Ovary (tissue), 10 donors: ENCODE measurements at places on chromosomes 4 and X. TPM values are rescaled to one million over a fixed set of nuclear protein-coding genes. Genes with fewer than 3 reads are reported as not detected.

GRCh38 chrX:152905081-152905420 lies 7.2 kb downstream of the ZNF185 start:
- DNase-seq = no peak

GRCh38 chr4:94408549-94409374 lies 43.0 kb upstream of the PDLIM5 start:
- no peak for DNase-seq

- no peak for DNase-seq
Observed at GRCh38 chr4:1385373-1386340, 20.6 kb downstream of the NKX1-1 start.

- no peak for DNase-seq
Observed at GRCh38 chrX:46376246-46376885, 168.9 kb downstream of the ZNF674 start.

GRCh38 chr4:86967798-86968197 lies 33.0 kb downstream of the AFF1 start:
- no peak for DNase-seq

DNA sequence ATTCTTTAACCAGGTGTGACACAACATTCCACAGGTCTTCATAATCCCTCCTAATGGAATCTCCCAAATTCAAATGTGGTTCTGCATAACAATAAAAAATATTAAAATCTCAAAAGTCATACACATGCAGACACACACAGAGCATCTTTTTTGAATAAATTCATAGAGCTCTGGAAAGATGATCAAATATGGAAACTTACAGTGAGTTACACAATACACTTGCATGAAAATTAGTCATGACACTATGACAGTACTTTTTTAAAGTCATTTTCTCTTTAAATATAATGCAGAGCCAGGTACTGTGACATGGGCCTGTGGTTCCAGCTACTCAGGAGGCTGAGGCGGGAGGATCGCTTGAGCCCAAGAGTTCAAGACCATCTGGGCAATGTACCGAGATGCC lies 38.9 kb downstream of the DDX60L start:
- no peak for DNase-seq

GRCh38 chr4:141425124-141425523 lies 204.4 kb downstream of the ZNF330 start:
- no peak for DNase-seq

PDGFC gene
- 36.2 TPM for total RNA-seq

DNA sequence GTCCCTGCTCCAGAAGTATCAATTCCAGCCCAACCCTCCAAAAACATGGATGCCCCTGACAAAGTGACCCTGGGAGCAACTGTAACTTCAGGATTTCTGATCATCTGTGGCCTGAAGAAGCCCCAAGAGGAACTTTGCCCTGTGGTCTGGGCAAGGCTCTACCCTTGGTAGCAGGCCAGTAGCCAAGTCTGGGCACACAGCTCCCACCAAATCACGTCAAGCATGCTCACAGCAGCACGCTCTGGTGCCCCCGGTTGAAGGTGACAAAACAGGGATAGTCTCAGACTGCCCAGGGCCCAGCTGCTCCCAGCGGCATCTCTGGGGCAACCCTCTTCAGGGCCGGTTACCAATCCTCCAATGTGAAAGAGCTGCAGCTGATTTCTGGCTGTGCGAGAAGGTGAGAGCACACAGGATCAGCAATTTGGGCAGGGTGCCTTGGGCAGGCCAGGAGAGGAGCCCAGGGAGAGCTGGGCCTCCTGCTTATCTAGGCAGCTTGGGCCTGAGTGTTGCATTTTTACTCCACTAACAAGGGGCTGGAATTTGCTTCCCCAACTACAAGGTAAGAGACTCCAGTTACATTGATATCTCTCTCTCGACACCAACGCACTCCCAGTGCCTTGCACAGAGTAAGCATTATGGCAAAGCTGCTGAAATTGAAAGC lies 418.1 kb downstream of the BCOR start:
- no peak for DNase-seq

DNA sequence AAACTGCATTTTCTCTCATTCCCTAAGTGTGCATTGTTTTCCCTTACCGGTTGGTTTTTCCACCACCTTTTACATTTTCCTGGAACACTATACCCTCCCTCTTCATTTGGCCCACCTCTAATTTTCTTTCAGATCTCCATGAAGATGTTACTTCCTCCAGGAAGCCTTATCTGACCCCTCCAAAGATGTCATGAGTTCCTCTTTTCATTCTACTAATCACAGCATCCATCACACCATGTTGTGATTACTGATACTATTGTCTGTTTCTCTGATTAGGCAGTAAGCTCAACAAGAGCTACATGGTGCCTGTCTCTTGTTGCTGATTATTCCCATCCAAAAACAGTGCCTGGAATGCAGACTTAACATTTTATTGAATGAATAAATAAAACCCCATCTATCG lies 2.9 kb upstream of the AFP start:
- DNase-seq = no peak

SSX2B gene
- not detected for total RNA-seq

HUWE1 gene
- 198 TPM for total RNA-seq

DNA sequence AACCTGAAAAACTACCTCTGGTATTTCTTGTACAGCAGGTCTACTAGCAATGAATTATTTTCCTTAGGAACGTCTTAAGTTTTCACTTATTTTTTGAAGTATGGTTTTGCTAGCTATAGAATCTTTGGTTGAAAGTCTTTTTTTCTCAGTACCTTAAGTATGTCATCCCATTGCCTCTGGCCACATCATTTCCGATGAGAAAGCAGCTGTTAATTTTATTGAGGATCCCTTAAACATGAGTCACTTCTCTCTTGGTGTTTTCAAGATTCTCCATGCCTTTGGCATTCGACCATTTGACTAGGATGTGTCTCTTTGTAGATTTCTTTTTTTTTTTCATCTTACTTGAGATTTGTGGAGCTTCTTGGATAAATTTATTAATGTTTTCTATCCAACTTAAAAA lies 803.8 kb upstream of the AMOT start:
- DNase-seq = no peak

DNA sequence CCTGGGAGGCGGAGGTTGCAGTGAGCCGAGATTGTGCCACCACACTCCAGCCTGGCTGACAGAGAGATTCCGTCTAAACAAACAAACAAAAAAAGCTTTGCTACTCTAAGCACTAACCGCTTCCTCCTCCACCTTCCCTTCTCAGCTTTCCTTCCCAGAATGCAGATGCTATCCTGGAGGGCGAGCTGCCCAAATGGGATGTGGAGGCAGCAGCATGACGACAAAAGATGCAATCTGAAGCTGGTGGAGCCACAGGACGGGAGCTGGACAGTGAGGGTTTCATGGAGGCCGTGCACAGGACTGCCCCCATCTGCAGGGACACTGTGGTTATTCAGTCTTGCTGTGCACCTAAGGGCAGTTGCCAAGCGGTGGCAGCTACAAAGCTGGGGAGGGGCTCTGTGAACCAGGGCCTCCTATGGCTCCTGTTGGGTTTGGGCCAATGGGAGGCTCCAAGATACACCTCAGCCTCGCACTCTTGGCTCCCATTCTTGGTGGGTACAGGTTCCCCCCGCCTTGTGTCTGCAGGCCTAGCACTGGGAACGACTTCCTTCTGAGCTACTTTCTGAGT lies 47.4 kb downstream of the WDR1 start:
- DNase-seq = no peak

CT45A9 gene
- total RNA-seq = not detected

DNA sequence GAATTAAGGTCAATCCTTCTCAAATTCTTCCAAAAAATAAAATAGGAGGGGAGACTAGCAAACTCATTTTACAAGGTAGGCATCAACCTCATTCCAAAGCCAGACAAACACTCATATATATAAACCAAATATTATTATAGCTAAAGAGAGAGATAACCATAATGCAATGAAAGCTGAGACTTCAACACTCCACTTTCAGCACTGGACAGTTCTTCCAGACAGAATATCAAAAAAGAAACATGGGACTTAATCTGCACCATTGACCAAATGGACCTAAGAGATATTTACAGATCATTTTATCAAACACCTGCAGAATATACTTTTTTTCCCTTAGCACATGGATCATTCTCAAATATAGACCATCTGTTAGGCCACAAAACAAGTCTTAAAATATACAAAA lies 15.5 kb upstream of the EDA2R start:
- DNase-seq = no peak

- no peak for DNase-seq
Observed at GRCh38 chrX:9626379-9626778, 139.3 kb downstream of the GPR143 start.

PYURF gene
- 91.2 TPM for total RNA-seq

DNA sequence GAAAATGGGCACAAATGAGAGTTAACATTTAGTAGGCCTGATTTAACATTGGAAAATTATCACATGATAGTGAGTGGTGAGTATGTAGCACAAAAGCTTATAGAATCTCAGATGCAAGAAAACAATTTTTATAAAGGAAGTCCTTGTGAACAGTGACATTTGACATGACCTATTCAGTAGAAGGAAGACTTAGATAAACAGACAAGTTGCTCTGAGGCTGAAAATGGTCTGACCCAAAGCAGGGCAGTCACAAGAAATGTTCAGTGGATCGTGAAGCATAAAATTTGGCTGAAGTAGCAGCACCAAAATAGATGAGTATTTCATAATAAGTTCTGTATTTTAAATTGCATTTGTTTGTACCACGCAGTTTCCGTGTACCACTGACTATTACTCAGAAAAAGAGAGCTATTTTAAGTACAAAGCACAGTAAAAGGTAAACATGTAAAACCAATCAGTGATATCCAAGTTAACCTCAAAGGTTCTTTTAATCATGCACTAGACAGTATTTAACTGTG lies 605.7 kb upstream of the PABPC4L start:
- no peak for DNase-seq

DNA sequence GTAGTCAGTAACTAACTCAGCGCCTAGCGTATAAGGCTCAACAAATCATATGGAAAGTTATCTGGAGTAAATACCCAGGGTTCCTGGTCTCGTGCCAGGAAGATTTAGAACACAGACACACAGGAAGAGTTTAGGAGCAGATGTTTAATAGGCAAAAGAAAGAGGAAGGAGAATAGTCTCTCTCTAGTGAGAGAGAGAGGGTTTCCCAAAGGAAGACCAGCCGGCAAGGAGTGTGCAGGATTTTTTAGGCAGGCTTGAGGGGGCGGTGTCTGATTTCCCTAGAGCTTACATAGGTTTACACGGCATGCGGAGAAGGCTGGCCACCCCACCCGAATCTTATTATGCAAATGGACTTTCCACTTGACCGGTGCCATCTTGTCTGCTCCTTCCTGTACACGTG lies 284.0 kb upstream of the FRG1 start:
- DNase-seq = no peak

DNA sequence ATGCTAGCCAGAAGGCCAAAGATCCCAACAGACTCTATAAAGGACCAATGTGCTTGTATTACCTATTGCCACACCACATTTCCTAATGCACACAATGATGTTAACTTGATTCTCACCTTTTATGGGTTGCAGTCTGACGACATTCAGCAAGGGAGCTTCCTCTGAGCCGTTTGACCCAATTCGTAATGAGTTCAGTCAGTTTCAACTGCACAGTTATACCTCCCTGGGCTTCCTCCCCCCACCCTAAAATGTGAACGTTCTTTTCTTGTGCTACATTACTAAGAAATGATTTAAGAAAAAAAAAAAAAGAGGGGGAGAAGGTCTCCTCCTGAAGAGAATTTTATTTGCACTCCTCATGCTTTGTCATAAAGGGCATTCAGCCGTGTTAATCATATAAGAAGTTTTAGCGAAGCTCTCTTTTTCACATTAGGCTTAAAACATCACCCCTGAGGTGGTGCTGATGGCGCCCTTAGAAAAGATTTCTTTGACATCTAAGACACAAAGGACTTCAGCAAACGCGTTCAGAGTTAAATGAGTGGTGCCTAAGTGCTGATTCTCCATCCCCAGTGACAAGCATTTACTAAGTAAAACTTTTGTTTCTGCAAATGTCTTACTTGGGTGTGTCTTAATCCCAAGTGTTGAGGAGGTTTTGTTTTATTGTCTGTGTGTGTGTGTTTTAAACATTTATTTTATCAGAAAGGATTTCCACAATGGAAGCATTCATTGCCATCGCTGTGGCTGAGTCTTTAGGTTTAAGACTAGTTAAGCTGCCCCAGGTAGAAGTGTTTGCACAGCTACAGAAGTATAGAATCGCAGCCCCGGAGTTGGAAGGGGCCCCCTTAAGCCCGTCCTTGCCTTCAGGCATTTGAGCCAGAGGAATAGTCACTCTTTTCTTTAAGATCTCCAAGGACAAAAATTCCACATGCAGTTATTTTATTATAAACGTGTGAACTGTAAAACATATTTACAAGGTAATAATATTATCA lies 15.2 kb upstream of the GPC3 start:
- DNase-seq = no peak

DNA sequence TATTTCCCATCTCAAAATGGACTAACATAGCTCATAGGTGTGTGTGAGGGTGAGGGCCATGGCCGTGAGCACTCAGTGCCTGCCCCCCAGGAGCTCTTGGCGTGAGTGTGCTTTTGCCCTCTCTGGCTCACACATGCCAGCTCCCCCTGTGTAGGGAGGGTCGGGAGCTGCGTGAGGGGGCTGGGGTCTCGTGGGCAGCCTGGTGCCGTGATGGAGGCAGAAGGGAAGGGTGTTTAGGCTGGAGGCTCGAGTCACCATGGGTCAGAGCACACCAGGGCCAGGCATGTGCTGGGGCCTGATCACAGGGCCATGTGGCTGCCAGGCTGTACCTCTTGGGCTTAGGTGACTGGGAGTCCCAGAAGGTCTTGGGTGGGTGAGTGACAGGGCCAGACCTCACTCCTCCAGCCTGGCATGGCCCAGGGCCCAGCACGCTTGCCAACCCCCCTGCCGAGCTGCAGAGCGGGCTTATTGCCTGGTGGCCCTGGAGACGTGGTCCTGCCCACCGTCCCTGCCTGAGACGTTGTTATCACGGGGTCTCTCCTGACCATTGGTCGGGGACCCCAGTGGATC lies 44.0 kb downstream of the ADRA2C start:
- DNase-seq = no peak

GRCh38 chrX:51894697-51895336 lies 1.4 kb downstream of the MAGED1 start:
- DNase-seq = peak; percentile 20

DNA sequence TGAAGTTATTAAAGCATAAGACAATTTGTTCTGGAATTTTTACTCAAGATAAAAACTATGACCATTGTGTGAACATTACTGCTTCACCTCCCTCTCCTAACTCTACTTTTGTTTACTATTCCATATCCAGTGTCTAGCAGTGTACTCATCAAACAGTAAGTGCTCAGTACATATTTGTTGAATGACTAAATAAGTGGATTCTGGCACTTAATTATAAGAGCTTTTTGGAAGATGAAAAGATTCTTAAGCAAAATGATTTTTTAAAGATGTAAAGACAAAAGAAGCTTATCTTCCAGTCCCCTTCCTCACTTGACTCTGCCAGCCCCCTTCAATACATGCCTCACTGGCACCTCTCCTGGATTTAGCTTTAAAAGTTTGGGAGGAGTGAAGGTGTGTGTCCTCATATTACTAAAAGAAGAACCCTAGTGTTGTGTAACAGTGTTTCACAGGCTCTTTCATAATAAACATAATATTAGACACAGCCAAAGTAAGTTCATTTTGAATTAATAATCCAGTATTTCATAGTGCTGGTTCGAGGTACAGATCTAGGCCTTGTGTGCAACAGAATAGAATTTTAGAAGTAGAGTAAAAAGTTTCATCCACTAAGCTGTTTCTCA lies 53.0 kb downstream of the GAB1 start:
- DNase-seq = no peak

SPARCL1 gene
- 180 TPM for total RNA-seq

- DNase-seq = no peak
Observed at GRCh38 chr4:105197777-105198176, 51.1 kb downstream of the TET2 start.

- DNase-seq = no peak
Observed at GRCh38 chr4:170035845-170036244, 9.7 kb upstream of the MFAP3L start.
